ENCODE measurements at places on chromosomes 2 and 18.

DNA sequence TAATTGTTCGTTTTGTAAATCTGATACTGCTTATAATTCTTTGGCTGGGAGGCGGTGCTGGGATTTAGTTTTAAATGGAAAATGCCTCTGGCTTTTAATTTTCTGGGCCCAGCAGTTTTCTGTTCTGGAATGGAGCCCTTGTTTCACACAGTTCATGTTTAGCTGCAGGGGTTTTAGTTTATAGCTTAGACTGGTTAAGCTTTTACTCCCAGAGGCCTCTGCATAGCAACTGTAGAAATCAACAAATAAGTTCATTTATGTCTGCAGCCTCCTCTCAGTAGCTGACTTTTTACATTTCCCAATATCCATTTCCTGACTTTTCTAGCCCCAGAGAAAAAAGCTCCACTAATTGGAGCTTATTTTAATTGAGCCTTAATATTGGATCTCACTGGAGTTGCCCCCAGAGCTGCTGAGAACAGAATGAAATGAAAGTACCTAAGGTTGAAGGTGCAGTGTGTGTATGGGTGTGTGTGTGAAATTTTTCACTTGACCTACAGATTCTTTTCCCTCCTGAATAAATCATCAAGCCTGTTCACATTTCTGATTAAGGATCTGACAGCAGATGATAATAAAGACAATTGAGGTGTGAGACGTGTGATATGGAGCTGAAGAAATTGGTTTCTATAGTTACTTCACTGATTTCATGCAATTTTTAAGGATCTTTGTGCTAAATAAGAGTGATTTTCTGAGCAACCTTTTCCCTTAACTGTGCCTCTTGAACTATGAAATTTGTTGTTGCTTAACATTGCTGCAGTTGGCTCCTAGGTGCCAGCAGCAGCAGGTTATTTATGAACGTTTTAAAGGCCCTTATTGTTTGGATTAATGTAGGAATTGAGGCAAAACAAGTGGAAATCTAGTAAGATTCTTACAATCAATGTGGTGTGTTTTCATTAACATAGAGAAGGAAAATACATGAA is 109.6 kb downstream of the TAF4B start:
- DNase-seq: no peak

DNA sequence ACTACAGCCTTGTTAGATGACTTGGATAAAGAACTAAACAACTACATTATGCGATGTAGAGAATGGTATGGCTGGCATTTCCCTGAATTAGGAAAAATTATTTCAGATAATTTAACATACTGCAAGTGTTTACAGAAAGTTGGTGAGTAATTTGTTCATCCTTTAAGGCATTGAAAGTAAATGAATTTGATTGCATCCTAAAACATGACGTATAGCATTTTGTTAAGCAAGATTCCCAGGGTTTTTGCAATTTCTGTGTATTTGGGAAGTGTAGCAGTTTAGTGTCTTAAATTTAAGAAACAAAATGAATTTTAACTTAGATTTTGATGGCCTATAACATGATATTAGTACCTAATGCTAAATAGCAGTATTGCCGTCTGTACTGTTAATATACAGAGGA is 24.8 kb downstream of the NOP58 start:
- DNase-seq: no peak

DNA sequence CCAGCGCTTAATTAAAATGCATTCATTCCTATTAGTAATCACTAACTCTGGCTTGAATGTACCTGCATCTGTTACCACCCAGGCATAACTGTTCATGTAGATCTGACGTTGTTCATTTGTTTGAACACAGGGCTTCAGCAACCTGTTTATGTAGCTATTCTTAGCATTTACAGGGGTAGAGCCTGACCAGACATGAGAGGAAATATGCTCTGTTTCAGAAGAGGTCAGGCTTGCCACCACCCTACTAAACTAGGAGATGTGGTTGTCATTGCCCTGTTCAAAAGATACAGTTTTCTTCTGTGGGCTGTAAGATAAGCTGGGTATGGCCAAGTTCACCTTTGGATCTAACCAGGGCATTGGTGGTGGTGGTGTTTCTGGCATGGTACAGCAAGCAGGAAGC is 8.8 kb downstream of the MGAT5 start:
- DNase-seq: no peak

DNA sequence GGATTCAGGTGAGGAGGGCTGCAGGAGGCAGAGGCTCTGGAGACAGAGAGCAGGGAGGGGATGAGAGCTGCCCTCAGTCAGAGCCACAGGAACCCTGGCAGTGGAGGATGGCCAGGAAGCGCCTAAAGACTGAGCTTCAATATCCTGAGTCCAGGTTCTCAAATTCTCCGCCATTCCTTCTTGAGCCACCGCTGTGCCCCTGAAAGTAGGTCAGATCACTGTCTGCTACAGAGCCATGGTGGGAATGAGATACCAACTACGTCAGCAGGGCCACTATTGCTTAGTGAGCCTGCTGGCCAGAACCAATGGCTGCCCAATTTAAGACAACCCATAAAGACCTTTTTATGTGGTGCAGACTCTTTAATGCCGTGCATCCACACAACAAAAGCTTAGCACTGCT is 155.5 kb downstream of the CTIF start:
- DNase-seq: no peak

DNA sequence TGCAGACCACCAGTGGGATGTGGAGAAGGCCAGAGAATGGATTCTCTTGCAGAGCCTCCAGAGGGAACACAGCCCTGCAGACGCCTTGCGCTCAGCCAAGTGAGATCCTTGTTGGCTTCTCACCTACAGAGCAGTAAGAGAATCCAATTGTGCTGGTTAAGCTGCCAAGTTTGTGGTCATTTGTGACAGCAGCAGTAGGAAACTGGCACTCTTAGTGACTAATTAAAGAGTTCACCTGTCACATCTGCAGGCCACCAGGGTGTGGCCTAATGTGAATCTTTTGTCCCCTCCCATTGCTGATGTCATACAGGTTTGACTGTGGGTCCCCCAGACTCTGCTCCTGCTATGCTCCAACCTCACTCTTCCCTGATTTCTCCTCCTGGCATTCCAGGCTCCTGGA is 235.9 kb downstream of the TFCP2L1 start:
- DNase-seq: no peak

- no peak for DNase-seq
These were observed 343.5 kb downstream of the RBM43 start for GRCh38 chr2:150917961-150918713.

GRCh38 chr2:168550670-168551069 is 94.6 kb downstream of the CERS6 start:
- peak; percentile 67 for DNase-seq

GRCh38 chr18:45890606-45891005 is 65.1 kb downstream of the SIGLEC15 start:
- peak; percentile 78 for DNase-seq

DNA sequence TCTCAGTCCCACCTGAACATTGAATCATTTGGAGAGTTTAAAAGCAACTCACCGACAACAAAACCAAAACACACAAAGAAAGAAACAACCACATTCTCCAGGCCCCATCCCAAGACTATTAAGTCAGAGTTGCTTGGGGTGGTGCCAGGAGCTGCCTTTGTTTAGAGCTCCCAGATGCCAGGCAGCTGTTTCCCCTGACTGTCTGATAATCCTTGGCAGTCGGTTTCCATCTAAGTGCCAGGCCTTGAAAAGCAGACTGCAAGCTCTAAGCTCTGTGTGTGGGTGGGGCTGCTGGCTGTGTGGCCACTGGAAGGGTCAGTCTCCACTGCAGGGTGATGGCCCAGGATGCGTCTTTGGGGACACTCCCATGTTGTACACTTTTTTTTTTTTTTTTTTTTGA is 255.3 kb upstream of the AGAP1 start:
- no peak for DNase-seq

- DNase-seq: peak; percentile 72
These were observed 1.7 kb upstream of the ESCO1 start for GRCh38 chr18:21602299-21602587.

DNA sequence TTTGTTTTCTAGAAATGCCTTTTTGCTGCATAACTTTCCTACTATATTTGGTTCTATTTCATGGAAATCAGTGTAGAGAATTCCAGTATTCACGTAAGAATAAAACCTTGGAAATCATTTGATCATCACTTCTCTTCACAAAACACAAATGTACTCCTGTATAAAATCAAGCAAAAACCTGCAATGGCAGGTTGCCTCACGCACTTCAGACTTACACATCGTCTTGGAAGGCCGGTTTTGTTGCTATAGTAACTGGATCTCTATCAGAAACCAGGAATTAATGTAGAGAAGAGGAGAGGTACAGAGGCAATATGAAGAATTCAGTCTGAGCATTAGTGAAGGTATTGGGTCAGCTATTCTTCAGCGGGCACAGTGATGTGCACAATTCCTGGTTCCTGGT is 370.7 kb upstream of the CYRIA start:
- no peak for DNase-seq

DNA sequence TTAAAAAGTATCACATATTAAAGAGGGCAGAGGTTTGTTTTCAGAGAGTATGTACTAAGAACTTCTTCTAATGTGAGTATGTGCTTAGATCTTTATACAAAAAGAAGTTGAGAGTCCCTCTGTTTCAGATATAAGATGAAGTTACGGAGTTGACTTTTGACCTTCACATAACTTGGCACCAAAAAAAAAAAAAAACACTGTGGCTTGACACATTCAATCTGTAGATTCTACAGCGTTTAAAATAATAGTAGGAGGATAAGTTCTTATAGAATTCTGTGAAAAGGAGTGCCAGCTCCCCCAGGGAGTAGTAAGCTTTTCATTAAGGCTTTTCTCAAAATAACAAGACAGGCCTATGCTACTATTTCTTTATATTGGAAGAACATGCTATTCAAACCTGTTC is 105.4 kb upstream of the LRP1B start:
- no peak for DNase-seq

GRCh38 chr2:183671233-183671632 is 547.0 kb downstream of the NUP35 start:
- DNase-seq: no peak

DNA sequence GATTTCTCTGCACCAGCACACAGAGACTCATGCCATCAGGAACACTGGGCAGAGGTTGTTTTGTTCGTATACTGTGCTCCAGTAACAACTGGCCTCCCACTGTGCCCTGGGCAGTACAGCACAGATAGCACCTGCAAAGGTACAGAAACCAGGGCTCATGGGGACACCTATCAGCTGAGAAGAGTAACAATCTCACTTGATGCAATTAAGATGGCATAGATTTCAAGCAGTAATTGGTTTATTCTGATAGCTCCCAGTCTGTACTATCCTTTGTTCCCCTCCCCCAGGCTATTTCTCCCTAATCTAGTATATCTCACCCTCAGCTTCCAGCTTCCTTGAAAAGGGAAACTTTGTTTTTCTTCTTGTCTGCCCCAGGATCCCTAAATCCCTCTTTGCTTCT is 343.9 kb upstream of the MMADHC start:
- DNase-seq: no peak

DNA sequence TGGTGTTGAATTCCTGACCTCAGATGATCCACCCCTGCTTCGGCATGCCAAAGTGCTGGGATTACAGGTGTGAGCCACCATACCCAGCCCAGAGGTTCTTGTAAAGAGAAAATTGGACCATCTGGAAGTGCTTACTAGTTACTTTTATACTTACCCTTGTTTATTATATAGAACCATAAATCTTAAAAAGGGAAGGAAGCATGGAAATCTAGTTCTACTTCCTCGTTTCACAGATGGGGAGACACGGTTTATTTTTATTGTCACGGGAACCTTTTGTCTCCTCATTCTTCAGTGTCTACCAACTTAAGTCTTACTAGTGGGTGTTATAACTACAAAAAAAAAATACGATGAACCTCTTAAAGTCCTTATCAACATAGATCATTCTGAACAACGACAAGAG is 45.8 kb upstream of the PDK1 start:
- DNase-seq: peak; percentile 3

GRCh38 chr2:67571785-67572718 is 174.9 kb downstream of the ETAA1 start:
- no peak for DNase-seq

GRCh38 chr2:42927334-42928160 is 135.2 kb upstream of the HAAO start:
- DNase-seq: no peak

DNA sequence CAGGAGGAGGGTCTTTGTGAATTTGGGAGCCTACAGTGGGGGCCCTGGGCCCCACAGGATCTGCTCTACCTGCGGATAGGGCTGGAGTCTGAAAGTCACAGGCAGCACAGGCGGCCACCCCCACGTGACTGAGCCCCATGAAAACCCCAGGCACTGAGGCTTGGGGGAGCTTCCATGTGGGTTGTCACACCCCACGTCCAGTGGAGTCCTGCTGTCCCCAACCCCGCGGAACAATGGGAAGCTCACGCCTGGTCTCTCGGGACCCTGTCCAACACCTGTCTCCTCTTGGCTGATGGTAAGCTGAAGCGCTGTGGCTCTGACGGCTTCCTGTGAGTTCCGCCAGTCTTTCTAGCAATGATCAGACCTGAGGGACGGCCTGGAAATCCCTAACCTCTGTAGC is 85.8 kb downstream of the PTGR3 start:
- DNase-seq: no peak

DNA sequence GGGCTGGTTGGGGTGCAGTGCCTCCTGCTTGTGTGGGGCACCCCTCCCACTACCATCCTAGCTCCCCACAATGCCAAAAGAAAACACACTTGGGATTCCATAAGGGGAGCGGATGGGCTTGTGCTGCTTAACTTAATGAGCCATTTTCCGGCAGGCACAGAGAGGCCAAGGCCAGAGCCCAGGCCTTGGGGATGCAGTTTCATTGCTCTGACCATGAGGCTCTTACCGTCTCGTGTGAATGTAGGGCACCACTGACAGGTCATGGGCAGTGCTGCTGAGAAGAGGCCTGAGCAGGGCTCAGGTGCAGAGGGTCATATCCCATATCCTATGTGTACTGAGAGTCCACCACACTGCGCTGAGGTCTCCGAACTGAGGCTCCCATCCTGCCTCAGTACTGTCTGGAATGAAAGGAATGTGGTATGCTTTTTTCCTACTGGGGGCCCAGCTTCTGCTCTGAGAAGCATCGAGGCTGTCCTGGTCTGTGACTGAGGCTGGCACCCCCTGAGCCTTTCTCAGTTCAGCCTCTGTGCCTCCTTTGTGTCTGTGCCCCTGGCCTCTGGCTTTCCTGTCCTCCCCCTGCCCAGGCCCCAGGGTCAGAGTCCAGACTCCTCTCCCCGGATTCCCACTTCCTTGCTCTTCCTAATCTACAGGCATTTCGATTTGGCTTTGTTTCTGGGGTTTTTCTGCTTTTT is 45.2 kb upstream of the MAPRE3 start:
- DNase-seq: no peak

GRCh38 chr2:86649119-86649947 is 25.7 kb upstream of the RNF103 start:
- DNase-seq: no peak

DNA sequence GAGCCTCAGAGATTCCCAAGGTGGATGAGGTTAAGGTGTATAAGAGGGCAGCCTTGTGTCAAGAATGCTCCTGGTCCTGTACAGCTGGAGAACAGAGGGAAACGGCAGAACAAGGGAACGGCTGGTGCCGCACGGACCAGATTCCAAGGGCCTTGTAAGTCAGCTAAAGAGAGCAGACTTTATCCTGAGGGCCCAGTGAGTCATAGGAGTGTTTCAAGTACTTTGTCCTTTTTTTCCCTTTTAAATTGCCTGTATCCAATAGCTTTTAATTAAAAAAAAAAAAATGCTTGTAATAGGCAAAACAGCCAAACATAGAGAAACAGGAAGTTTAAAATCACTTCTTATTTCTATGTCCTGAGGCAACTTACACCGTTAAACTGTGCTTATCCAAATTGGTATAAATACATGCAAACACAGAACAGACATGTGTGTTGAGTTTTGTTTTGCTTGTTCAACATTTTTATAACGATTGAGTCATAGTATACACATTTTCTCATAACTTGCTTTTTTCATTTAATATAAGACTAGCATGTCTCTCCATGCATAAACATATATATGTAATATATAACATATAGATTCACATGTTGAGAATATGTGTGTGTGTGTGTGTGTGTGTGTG is 42.1 kb upstream of the EVA1A start:
- DNase-seq: no peak
